ENCODE measurements at places on chromosomes 7 and 10.

- DNase-seq, result no peak
Observed at GRCh38 chr7:127845522-127846214, 185.6 kb downstream of the LRRC4 start.

GRCh38 chr10:11194859-11195586 is 177.4 kb downstream of the CELF2 start:
- DNase-seq, result peak; percentile 74

GRCh38 chr10:22495396-22495795 is 150.1 kb downstream of the SPAG6 start:
- no peak for DNase-seq

- peak; percentile 65 for DNase-seq
Observed at GRCh38 chr7:131235489-131236317, 92.0 kb upstream of the MKLN1 start.

- no peak for DNase-seq
Observed at GRCh38 chr10:16599662-16600061, 78.0 kb upstream of the C1QL3 start.

DNA sequence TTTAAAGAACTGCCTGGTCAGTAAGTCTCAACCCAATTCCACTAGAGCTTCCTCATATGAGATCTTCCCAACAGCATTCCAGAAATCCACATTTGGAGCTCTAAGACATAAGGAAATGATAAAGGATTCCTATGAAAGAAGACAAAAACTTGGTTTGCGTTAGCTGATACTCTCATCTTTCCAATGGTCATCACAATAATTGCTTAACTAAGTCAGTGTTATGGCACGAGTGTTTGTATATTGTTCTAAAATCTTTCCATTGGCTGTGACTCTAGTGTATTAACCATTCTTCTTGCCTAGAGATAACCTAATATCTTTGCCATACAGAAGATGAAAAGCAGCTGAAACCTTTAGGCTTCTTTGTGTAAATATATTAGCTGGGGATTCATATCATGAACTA is 289.0 kb downstream of the SNX13 start:
- DNase-seq, result no peak

DNA sequence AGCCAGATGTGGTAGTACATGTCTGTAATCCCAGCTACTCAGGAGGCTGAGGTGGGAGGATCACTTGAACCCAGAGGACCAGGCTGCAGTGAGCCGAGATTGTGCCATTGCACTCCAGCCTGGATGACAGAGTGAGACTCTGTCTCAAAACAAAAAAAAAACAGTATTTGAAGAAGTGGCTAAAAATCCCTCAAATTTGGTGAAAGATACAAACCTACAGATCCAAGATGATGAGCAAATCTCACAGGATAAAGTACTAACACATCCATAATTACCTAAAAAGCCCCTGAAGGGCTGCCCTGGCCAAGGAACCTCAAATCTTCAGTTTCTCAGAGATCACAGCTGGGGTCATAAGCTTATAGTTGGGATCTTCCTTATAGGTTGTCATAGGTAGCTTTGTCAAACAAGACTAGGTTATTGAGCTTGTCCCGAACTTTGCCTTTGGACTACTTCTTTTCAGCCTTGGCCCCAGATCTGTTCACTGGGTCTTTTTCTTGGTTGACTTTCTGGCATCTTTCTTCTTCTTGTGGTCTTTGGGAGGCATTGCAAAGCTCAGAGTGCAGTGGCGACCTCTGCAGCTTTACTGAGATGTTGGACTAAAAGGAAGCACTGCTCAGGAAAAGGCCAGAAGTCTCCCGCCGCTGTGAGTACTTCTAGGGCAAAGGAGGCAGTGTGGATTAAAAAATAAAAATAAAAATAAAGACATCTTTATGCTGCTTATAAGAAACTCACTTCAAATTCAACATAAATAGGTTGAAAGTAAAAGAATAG is 28.6 kb upstream of the SAR1A start:
- DNase-seq, result no peak

GRCh38 chr10:99656199-99657064 is 2.9 kb upstream of the ENTPD7 start:
- DNase-seq, result peak; percentile 73

GRCh38 chr10:35783305-35783838 is 141.3 kb upstream of the FZD8 start:
- no peak for DNase-seq
